ENCODE measurements at places on chromosomes 11 and 22.

DNA sequence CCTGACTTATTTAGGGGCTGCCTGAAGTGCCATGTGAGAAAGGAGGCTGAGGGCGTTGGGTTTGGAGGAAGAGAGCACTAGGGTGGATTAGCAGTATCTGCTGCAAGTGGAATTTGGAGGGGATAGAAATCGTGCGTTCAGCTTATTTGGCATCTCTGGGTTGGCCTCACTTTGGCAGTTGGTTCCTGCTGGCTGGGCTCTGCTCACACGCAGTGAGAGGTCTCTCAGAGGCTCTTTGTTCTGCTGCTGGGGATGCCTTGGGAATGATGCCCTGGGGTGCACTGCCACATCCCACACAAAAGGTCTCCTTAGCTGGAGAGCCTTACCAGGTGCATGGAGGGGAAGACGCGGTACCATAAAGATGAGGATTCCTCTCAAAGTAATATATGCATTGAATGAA, 17.7 kb upstream of the MICAL2 start:
- DNase-seq: no peak
- peaks cover 37% of the 10 kb centered on the region for H3K4me1 ChIP-seq
- H3K36me3 ChIP-seq: peaks cover 3% of the 10 kb centered on the region
- H3K27ac ChIP-seq: no peak overlapping the region
- H3K27me3 ChIP-seq: no peaks in the 10 kb centered on the region

GRCh38 chr11:77092382-77092781, 10.3 kb upstream of the OMP start:
- peaks cover 6% of the 10 kb centered on the region for H3K4me1 ChIP-seq
- no peaks in the 10 kb centered on the region for H3K36me3 ChIP-seq
- no peaks in the 10 kb centered on the region for H3K27me3 ChIP-seq
- no peak overlapping the region for H3K27ac ChIP-seq
- DNase-seq: no peak

DNA sequence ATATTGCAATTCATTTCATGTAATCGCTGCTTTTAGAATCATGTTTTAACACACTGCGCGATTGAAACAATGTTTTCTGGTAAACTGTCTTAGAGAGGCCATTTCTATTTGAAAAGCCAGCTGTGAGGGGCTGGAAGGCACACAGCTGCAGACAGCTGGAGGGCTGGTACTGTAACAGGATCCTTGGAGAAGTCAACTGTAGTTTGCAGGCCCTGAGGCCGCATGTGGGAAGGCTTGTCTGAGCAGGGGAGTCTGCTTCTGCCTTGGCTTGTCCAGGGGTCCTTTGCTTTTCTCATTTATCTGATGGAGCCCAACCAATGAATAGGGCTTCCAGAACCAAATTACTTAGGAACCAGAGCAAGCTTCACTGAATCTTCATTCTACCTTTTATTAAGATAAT, 313.5 kb downstream of the BLID start:
- H3K27ac ChIP-seq: no peak overlapping the region
- H3K36me3 ChIP-seq: no peaks in the 10 kb centered on the region
- H3K4me1 ChIP-seq: no peaks in the 10 kb centered on the region
- DNase-seq: no peak
- no peaks in the 10 kb centered on the region for H3K27me3 ChIP-seq

DNA sequence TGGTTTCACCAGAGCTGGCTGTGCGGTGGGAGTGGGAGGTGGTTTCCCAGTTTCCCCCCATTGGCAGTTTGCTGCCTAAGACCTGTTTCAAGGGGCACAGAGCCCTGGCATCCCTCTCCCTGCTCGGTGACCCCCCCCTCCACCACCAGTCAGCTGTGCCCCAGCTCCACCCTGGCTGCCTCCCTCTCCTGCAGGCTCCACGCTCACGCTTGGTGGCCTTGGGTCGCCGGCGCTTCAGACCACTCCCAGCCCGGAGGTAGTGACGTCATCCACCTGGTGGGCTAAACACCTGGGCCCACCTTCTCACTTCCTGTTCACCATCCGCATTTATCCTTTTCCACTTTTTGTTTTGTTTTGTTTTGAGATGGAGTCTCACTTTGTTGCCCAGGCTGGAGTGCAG, 7.8 kb downstream of the GAL start:
- no peak overlapping the region for H3K4me3 ChIP-seq
- H3K27ac ChIP-seq: peak overlapping the region; percentile 60
- peaks cover 23% of the 10 kb centered on the region for H3K27me3 ChIP-seq
- no peak for DNase-seq
- peaks cover 6% of the 10 kb centered on the region for H3K36me3 ChIP-seq

- H3K27me3 ChIP-seq: peaks cover 64% of the 10 kb centered on the region
- no peak overlapping the region for H3K27ac ChIP-seq
- no peak overlapping the region for H3K4me3 ChIP-seq
- peaks cover 2% of the 10 kb centered on the region for H3K4me1 ChIP-seq
- no peak for DNase-seq
These were observed 1.5 kb downstream of the SULT4A1 start for GRCh38 chr22:43860831-43861230.

All from T-helper 17 cell (primary cell).